ENCODE measurements at places on chromosomes 5 and 9.

GRCh38 chr5:175206669-175207068 lies 237.3 kb downstream of the DRD1 start:
- DNase-seq = no peak

- DNase-seq = no peak
Observed at GRCh38 chr9:110592044-110592830, 12.7 kb upstream of the SVEP1 start.

GRCh38 chr9:3243683-3244082 lies 282.1 kb downstream of the RFX3 start:
- no peak for DNase-seq

- no peak for DNase-seq
Observed at GRCh38 chr5:138470322-138471051, 5.2 kb downstream of the EGR1 start.

- no peak for DNase-seq
Observed at GRCh38 chr5:380701-381309, 59.3 kb downstream of the AHRR start.

GRCh38 chr9:82128011-82128696 lies 139.6 kb downstream of the SPATA31D1 start:
- DNase-seq = no peak

GRCh38 chr5:135578305-135578684 lies 496 bp downstream of the CXCL14 start:
- no peak for DNase-seq

- no peak for DNase-seq
Observed at GRCh38 chr5:83844449-83845068, 123.9 kb upstream of the HAPLN1 start.

DNA sequence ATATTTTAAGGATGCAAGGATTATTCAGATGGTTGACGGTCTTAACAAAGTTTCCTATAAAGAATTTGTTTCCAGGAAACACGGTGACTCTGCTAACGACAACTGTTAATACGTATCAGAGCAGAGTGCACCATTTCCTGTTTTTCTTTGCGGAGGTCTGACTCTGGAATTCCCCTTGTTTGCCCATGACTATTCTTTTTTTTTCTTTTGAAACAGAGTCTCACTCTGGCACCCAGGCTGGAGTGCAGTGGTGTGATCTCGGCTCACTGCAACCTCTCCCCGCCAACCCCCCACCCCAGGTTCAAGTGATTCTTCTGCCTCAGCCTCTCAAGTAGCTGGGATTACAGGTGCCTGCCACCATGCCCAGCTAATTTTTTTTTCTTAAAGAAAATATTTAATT lies 115.9 kb downstream of the CDC42SE2 start:
- peak; percentile 83 for DNase-seq

DNA sequence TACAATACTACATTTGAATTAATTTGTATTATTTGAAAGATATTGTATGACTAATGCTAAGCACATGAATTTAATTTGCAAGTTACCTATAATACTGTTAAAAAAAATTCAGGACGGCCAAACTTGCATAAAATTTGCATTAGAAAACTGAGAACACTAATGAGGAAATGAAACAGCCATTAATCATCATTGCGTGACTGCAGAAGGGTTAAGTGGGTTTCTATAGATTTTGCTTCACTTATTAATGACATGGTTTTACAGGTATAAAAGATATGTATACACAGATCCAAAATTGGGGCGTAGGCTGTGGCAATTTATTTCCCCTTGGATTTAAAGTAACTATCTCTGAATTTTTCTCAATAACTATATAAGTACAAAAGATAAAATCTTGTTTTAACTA lies 882.6 kb downstream of the PTPRD start:
- DNase-seq = no peak

Measured in CD4-positive, alpha-beta memory T cell (primary cell).